ENCODE measurements at places on chromosomes 12 and 14.

DNA sequence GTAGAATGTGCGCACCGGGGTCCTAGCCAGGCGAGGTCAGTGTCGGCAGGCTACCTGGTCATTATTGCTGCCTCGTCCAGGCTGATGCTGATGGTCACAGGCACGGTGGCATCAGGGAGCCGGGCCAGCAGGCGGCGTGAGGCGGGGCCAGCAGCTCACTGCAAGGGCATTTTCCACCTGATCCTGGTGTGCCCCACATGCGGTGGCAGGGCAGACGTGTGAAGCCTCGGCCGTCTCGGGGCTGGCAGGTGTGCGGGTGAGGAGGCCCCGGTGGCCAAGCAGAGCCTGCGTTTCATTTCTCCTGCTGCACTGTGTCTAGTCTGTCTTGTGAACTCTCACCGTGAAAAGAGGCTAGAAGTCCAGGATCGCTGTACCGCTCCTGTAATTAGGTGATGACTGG, 12.0 kb upstream of the AMN start:
- no peak for DNase-seq

- DNase-seq = peak; percentile 57
These were observed 1.7 kb upstream of the SMOC1 start for GRCh38 chr14:69877492-69877891.

DNA sequence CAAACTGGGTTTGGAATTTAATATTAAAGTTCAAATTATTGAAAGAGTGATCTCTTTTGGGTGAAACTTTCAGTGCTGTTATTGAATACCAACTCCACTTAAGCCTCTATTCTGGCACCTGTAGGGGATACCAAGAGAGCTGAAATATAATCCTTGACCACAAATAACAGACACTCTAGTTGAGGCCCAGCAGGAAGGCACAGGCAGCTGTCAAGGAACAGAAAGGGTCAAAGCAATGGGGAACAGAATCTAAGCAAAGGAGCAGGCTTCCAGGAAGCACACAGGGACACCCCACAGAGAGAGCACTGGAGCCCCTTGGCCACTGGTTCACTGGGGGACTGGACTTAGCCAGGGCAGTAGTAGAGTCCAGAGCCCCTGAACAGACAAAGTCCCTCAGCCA, 120.9 kb upstream of the SFSWAP start:
- DNase-seq = no peak

- no peak for DNase-seq
These were observed 10.4 kb downstream of the G2E3 start for GRCh38 chr14:30569216-30569902.

DNA sequence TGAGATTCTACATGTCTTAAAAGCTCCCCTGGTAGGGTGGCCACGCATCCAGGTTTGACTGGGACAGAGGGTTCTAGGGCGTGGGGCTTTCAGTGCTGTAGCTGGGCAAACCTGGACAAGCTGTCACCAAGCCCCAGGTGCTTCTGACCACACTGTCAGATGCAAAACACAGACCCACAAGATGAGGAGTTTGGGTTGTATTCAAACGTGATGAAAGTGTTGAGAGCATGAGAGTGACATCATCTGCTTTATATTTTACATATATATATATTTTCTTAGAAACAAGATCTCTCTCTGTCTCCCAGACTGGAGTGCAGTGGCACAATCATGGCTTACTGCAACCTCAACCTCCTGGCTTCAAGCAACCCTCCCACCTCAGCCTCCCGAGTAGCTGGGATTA, 210.1 kb downstream of the DPF3 start:
- DNase-seq = no peak

- DNase-seq = no peak
These were observed 99.8 kb upstream of the TMTC1 start for GRCh38 chr12:29883525-29883924.

DNA sequence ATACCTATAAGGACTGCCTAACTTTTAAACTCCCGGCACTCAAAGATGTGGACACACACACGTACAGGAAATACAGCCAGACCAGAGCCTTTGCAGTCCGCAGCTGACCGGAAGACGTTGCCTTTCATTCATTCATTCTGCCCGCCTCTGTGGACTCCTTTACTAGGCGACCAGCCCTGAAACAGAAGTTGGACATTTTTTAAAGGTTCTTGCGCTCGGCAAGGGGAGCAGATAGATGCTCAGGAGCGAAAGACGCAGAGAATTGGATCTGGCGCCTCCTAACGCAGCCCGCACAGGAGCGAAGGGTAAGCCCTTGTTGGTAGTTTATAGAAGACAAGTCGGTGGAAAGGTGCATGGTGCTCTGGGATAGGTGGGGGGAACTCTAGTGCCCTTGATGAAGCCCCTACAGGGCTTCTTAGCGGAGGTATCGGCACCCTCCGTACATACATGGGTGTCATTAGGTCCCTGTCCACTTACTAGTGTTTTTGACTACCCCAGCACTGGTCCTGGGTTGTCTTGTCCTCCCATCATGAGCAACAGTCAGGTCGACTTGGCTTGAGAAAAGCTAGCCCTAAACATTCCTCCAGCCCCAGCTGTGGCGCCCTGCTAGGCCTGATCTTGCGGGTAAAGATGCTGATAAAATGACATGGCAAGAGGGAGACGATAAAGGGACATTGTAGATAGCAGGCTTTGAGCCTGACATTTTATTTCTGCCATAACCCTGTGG, at the start of gene KDM2B:
KDM2B (minus strand) TSS at position 65 of the 727 bp plus-strand sequence. CDS start 112 bp downstream, outside the sequence.
- DNase-seq = peak; percentile 46

DNA sequence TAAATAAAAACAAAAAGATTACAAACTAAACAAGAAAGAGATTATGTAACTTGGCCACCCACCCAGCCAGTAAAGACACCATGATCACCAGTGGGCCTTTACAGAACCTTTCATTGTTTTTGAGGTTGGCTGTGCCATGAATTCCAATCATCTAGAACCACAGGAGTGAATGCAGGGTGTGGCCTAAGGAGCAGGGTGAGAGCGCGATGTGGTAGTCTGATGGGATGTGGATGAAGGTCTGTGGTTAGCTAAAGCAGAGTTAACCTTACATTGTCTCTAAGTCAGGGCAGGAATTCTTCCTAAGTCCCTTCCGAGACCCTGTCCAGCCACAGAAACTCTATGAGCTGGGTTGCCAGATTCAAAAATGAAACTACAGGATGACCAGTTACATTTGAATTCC, 54.0 kb upstream of the CDKN3 start:
- no peak for DNase-seq

DNA sequence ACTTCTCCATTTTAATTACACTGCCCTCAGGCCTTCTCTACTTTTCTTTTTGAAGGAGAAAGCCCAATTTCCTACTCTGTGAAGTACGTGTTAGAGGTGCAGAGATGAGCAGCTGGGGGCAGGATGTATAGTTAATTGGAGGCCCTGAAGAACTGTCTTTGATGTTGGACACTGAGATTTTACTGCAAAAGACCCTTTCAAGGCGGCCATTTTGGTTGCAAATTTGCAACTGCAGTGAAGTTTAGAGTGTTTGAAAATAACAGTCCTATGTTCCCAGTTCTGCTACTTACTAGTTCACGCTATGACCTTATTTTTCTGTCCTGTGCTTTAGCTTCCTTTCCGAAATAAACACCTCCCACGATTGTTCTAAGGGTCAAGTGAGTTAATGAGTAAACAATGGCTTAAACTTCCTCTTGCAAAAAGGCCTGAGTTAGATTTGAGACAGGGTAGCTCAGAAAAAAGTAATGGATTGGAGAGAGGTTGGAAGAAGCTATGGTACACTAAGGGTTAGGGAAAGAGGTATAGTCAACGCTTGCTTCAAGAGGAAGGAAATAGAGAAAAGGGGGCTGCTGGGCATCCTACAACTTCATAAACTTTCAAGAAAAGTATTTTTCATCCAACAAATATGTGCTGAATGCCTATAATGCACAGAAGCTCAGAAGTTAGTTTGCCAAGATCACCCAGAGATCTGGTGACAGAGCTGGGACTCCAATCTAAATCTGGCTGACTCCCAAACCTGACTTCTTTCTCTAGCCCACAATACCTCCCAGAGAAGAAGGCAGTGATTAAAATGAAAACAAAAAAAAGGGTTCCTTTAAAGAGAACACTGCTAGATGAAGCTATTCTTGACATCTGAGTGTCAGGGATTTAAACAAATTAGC, 26.4 kb upstream of the DICER1 start:
- DNase-seq = no peak

GRCh38 chr12:132827763-132828703, 636 bp downstream of the GOLGA3 start:
- DNase-seq = peak; percentile 24

GRCh38 chr12:68673788-68674187, 13.0 kb upstream of the NUP107 start:
- DNase-seq = no peak

GRCh38 chr12:53761306-53761705, 9.5 kb upstream of the CISTR start:
- DNase-seq = no peak

- no peak for DNase-seq
These were observed 358.9 kb downstream of the PAWR start for GRCh38 chr12:79331870-79332269.

GRCh38 chr12:76413121-76413520, 64.9 kb upstream of the BBS10 start:
- no peak for DNase-seq

DNA sequence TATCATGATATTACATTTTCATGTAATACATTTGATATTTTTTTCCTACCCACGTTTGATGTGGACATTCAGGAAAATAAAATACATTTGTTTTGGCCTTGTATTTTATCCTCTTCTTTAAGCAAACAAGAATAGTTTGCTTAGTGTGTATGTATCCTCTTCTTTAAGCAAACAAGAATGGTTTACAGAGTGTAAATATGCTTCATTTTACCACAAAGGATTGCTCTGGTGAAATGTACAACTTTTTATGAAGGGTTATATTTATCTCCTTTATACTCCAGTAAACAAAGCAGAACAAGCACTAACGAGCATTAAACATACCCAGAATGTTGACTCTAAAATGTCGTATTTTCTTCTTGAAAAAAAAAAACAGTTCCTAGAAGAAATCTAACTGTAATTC, 244.7 kb downstream of the KCNH5 start:
- DNase-seq = no peak

DNA sequence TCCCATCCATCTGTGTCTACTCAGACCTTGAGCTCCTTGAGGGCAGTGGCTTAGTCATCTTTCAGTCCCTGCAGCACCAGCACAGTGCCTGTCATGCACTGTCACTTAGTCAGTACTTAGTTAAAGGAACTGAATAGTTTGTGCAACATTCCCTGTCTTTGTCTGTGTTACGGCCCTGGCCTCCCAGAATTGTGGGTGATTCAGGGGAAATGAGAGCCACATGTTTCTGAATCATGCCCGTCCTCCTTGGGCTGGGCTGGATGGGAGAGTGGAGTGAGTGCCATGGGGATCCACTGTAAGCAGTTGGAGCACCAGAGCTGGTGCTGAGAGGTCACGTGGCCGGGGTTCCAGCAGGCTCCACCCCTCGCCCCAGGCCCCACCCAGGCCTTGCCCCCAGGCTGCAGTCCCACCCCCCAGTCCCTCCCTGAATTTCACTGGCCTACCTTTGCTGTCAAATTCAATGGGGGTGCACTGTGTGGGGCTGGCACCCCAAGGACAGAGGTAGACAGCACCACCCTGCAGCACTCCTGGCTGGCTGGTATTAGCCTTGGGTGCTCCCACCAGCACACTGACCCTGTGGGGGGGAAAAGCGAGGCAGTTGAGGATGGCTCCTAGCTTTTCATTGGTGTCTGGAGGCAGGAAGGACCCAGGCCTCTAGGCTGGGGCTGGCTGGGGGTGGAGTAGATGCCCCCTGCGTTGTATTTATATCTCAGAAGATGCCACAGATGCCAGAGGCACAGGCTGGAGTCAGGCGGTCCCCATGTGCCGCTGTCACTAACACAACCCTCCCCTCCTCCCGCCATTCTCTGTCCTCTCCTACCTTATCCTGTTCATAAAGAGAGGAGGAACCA, 7.5 kb downstream of the ITGA5 start:
- no peak for DNase-seq

- no peak for DNase-seq
These were observed 75.6 kb upstream of the USP44 start for GRCh38 chr12:95626854-95627253.

- DNase-seq = no peak
These were observed 477 bp downstream of the OAS3 start for GRCh38 chr12:112938751-112939150.

GRCh38 chr14:72636094-72636493, 257.8 kb downstream of the DPF3 start:
- DNase-seq = no peak

DNA sequence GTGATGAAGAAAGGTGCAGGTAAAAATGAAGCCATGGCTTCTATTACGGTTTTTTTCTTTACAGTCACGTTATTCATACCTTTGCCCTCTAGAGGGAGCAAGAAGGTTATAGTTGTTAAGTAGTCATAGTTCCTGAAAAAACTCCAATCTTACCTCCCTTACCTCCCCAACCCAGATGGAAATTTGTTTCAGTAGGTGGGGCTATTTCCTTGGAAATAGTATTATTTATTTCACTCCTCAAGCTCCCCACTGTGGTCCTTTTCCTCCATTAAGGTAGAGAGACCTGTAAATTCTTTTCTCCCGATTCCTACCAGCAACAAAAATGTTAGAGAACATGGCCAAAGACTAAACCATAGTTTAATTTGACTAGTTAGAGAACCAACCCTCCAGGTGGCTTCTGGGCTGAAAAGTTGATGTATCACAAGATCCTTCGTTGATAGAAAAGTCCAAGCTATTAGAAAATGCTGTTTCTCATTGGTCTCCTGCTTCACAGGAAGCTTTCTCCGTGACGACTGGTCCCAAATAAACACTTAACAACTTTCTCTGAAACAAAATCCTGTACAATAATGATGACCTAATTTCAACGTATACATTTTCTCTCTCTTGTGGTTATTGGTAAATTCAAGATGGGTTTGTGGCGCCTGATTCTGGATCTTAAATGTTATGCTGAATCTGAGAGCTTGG, 43.5 kb downstream of the TMX1 start:
- peak; percentile 80 for DNase-seq

DNA sequence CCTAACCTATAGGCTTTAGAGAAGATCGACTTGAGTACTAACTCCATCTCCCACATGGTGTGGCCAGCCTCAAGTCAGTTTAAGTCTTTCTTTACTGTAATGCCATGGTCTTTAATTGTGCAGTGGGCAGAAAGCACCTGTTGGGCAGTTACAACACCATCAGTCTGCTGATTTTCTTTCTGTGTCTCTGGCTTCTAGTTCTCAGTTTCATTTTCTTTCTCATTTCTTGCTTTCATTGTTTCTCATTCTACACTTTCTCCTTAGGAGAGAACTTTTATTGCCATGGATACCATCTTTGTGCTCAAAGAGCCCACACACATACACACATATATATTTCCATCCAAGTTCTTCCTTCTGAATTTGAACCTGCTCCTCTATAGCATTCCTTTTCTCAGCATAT, 96.1 kb upstream of the SLC16A7 start:
- no peak for DNase-seq

- DNase-seq = no peak
These were observed 18.1 kb upstream of the SPPL3 start for GRCh38 chr12:120922279-120922678.

- no peak for DNase-seq
These were observed 124.8 kb upstream of the RASSF8 start for GRCh38 chr12:25833657-25834056.

GRCh38 chr12:20125276-20125798, 243.0 kb upstream of the PDE3A start:
- no peak for DNase-seq

All from SK-N-DZ (cell line).